ENCODE measurements at places on chromosomes 5 and 9.

- DNase-seq = no peak
Observed at GRCh38 chr5:52956915-52957747, 32.0 kb upstream of the ITGA2 start.

DNA sequence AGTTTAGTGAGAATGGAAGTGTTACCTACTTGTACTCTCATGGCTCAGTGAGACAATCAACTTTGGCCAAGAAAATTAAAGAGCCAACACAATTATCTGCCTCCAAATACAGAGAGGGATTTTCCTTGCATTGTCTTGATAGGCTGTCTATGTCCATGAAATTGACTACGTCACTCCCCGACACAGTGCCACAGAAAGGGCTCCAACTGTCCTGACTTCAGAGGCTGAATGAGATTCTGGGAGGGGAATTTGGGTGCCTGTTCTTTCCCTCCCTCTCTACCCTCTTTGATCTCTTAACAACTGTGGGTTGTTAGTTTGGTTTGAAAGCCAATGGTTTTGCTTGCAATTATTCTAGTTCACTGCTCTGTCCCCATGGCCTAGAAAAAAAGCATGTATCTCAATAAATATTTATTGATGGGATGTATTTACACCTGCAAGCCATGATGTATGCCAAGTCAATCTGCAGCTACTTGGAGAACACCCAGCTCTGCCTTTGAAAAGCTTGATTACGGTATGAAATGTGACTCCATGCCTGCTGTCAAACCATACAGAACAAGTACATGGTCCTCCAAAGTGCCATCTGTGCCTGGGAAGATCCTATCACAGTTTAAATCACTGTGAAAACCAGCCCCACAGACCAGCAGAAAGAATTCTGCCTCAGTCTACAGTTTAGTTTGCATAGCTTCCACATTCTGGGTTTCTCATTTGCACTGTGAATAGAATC is 37.3 kb downstream of the CAPSL start:
- peak; percentile 99 for DNase-seq

DNA sequence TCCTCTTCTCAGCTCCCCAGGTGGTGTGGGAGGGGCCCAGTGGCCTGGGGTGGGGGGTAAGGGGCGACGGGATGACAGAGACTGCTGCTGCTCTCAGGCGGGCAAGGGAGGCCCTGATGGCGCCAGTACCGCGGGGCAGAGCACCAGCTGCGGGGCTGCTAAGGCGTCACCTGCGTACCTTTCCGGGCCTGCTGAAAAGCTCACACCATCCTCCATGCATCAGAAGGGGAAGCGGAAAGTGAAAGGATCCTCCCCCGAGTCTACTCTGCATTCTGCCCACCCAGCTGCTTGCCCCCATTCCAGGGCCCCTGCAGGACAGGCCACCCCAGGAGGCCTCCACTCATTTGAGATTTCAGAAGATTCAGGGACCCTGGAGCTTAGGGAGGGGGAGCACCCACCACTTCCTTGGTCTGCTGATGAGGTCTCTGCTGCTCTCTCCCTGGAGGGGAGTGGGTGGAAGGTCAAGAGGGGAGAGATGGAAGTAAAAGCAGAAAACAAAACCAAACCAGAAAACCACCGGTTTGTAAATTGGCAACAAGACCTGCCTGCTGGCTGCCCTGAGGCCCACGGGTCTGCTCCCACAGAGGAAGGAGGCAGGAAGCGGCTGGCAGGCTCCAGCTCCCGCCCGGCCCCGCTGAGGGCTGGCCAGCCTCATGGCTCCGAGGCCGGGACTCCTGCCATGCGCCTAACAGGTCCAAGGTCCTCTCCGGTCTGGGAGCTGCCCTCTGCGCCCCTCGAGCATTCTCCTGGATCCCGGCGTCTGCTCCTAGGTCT is 33.6 kb downstream of the PRRT1B start:
- DNase-seq = no peak

DNA sequence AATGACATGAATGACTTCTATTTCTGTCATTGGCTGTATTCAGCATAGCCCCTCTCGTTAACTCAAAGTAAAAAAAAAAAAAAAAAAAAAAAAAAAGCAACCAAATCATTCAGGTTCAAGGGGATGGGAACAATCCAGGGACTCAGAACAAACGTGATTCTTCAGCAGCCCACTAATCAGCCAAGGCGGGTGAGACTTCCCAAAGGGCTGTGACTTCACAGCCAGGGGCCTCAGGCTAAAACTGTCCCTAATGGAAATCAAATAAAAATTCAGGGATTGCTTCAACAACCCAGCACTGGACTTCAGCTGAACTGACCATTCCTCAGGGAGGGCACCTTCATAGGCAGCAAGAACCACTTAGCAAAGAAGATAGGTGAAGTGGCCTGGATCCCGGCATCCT is 86.2 kb upstream of the FAM169A start:
- no peak for DNase-seq

DNA sequence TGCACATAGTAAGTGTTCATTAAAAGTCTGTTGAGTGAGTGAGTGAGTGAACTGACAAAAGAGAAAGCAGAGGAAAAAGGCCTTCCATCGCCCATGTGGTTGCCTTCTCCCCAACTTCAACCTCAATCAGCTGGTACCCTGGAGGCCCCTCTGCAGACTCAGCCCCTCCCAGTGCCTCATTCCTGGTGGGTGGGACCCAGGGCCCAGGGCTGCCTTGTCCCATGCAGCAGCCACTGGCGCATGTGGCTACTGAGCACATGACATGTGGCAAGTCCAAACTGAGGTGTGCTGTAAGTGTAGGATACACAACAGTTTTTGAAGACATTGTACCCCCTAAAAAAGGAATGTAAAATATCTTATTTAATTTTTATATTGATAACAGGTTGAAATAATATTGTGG is 29.6 kb downstream of the NDUFA8 start:
- no peak for DNase-seq

GRCh38 chr5:82331557-82331956 is 53.4 kb upstream of the RPS23 start:
- no peak for DNase-seq

DNA sequence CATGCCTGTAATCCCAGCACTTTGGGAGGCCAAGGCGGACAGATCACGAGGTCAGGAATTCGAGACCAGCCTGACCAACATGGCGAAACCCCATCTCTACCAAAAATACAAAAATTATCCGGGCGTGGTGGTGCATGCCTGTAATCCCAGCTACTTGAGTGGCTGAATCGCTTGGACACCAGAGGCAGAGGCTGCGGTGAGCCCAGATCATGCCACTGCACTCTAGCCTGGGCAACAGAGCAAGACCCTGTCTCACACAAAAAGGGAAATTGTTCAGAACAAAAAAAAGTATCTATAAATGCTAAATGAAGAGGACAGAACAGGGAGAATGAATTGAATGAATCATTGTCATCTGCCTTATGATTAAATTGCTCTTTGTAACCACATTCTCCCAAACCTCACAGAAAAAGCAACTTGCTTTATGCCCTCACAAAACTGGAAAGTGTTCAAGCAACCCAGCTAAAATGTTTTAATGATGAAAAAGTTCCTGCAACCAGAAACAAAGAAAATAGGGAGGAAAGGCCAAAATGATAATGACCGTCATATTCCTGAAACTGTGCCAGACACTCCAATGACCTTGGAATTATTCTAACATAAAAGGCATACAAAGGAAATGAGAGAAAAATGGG is 83.7 kb downstream of the SERINC5 start:
- DNase-seq = no peak

GRCh38 chr5:39399135-39400036 is 25.4 kb downstream of the DAB2 start:
- no peak for DNase-seq

GRCh38 chr5:109990723-109991359 is 301.1 kb downstream of the MAN2A1 start:
- DNase-seq = no peak

DNA sequence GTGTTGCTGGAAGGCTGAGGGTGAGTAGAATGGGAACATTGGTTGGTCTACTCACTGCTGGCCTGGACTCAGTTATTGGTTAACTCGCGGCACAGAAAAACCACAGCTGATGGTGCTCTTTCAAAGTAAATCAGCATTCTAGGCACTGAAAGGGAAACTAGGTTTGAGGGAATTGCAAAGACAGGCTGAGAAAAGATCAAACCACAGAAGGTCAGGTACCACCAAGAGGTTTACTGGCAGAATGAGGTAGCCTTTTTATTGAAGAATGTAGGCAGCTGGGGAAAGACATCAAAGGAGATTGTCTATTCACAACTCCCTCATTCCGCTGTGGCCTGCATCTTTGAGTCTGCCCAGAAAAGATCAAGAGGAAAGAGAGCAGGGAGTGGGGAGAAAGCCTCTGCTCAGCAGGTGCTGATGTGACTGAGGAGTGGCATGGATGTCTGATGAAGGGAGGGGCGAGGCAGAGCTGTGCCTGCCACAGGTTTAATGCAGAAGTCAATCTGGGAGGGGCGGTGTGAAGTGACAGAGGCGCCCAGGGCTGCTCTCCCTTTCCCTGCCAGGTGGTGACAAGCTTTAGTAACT is 255.5 kb downstream of the MAN2A1 start:
- no peak for DNase-seq

DNA sequence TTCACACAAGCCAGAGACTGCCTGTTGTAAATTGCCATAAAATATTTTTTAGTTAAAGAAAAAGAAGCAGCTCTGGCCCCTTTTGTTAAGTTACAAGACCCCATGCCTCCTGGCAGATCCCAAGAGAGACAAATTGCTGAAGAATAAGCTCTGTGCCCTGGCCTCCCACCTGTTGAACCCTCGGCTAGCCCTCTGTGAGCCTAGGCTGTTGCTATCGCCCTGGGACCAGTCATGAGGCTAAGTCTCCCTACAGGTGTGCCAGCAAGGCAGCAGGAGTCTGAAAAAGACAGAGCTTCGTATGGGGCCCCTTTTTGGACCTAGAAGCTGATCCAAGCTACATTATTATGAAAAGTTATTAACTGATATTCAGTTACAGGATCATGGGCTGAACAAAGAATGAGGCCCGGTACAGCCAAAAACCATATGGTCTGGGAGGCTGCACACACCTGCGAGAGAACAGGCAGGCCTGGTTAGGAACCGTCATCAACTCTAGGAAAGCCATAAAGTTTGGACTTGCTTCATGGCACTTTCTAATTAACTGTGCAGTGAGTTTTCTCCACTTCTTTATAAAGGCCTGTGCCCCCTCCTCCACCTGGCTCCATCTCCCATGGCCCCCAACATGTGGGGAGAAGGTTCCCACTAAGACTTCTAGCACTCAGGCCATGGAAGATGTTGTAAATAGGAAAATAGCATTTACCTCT is 384.7 kb downstream of the ENC1 start:
- no peak for DNase-seq

DNA sequence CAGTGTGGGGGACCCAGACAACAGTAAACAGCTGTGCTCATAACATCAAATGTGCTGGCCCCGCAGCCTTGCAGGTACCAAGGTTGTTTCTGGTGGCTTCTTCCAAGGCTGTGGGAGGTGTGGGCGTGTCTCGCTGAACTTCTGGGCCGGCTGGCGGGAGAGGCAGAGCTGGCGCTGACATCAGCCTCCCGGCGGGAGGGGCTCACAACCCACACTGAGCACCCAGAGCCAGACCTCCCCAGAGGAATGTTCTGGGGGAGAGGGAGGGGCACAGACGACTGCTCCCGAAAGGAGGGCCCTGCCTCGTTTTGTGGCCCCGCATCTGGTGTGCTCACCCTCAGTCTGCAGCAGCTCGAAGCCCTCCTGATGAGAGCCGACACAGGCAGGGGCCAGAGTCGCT is 6.9 kb upstream of the SLC12A7 start:
- peak; percentile 90 for DNase-seq

GRCh38 chr9:69172895-69173294 is 1.2 kb upstream of the TJP2 start:
- no peak for DNase-seq

GRCh38 chr5:151684690-151685361 is 1.9 kb downstream of the SPARC start:
- no peak for DNase-seq
